ENCODE measurements at places on chromosomes 7 and 10. TPM values are rescaled to one million over a fixed set of nuclear protein-coding genes. Genes with fewer than 3 reads are reported as not detected.

HOXA2 gene
- 4.0 TPM for total RNA-seq

OPN4 gene
- total RNA-seq: not detected

PALD1 gene
- 18.1 TPM for total RNA-seq

NUPR2 gene
- total RNA-seq: 3.0 TPM

DNMBP gene
- 31.2 TPM for total RNA-seq

TRIM73 gene
- 6.3 TPM for total RNA-seq

INHBA gene
- total RNA-seq: 11.3 TPM

TEX36 gene
- total RNA-seq: not detected

GALNT17 gene
- total RNA-seq: 10.8 TPM

PRPS1L1 gene
- not detected for total RNA-seq

SRPK2 gene
- total RNA-seq: 53.5 TPM

AMPH gene
- 14.9 TPM for total RNA-seq

LRRC4 gene
- total RNA-seq: 3.4 TPM

BTBD16 gene
- total RNA-seq: 0.41 TPM

RBP3 gene
- not detected for total RNA-seq

CHST3 gene
- 28.2 TPM for total RNA-seq

PTPN20 gene
- 3.6 TPM for total RNA-seq

ATP5MK gene
- total RNA-seq: 117 TPM

SPDYE6 gene
- total RNA-seq: not detected

LEP gene
- 0.70 TPM for total RNA-seq

MET gene
- 42.0 TPM for total RNA-seq

RPEL1 gene
- total RNA-seq: not detected

IGF2BP3 gene
- 43.4 TPM for total RNA-seq
